ENCODE measurements at places on chromosomes 6 and 20. TPM values are rescaled to one million over a fixed set of nuclear protein-coding genes. Genes with fewer than 3 reads are reported as not detected.

DNA sequence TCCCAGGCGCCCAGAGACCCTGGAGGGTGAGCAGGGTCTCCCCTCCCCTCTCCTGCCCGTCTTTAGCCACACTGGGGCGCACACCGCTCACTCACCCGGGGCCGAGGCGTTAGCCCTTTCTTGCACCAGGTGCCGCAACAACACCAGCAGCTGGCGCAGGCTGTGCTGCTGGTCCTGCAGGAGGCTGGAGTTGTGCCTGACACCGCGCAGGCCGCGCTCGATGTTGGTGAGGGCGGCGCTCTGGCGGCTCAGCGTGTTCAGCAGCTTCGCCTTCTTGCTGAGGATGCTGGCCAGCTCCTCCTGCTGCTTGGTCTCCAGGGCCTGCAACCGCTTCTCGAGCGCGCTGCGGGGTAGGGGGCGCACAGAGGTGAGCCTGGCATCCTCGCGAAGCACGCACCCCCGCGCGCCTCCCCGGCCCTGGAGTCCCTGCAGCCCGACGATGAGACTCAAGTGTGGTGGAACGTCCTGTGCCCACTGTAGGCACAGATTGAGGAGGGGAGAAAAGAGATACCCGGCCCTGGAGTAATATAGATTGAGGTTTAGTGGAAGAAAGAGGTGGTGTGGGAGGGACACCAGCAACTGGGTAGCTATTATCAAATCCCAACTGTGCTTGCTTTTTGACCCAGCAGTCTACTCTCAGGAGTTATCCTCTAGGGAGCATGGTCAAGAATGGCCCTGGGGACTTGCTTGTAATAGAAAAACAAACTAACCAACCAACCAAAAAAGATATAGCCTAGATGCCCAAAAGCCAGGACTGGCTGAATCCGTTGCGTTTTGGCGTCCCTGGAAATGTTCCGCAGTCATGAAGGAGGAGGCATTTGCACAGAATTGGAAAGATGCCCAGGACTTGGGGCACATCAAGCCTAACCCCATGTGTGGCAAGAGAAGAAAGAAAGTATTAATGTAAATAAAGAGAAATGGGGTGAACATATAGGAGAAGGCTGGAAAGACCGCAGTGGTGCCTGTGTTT lies 30.9 kb downstream of the ANGPT4 start:
- peak; percentile 82 for DNase-seq

- no peak for DNase-seq
Observed at GRCh38 chr20:50546729-50547314, 36.6 kb downstream of the PTPN1 start.

- DNase-seq = no peak
Observed at GRCh38 chr6:166770216-166771116, 143.4 kb upstream of the RPS6KA2 start.

DNA sequence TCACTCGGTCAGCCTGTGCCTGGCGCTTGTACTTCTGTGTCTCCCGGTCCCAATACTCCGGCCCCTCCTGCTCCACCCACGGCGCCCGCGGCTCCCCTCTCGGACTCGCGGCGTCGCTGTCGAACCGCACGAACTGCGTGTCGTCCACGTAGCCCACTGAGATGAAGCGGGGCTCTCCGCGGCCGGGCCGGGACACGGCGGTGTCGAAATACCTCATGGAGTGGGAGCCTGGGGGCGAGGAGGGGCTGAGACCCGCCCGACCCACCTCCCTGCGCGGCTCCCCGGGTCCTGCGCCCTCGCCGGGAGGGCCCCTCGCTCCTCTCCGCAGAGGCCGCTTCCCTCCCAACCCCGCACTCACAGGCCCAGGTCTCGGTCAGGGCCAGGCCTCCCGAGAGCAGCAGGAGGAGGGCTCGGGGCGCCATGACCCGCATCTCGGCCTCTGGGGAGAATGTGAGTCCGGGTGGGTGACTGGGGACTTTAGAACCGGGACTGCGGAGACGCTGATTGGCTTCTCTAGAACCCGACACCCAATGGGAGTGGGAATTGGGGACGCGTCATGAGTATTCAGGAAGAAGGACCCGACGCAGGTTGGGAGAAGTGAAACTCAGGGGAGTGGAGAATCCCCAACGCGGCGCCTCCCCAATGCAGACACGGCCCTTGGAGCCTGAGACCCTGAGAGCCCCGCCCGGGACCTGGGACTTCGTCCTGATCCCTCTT lies at the start of gene HLA-C:
TSS of gene HLA-C (minus strand) at position 452 of the 717 bp plus-strand sequence. CDS start at position 431, 21 bp downstream.
- peak; percentile 88 for DNase-seq

DNA sequence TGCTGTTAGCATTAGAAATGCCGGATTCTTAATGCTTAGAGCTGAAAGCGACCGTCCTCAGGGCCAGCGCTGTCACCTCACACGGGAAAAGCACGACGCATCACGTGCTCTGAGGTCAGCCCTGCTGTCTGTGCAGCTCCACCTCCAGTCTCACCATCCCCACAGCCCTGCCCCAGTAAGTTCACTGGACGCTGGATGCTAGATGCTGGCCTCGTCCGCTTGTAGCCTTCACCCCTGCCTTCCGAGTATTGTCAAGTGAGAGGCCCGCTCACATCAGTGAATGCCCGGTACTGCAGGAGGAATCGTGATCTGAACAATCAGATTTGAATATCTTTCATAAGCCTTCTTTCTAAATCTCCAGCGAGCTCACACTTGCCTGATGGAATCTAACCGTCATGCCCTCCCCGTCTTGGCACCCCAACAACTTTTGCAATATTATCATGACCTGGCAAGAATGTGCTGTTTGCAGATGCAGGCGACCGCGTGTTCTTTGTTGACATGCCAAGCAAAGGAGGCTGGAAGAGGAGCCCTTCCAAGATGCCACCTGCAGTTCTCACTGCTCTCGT lies 64.9 kb downstream of the DLL1 start:
- DNase-seq = peak; percentile 36

DNA sequence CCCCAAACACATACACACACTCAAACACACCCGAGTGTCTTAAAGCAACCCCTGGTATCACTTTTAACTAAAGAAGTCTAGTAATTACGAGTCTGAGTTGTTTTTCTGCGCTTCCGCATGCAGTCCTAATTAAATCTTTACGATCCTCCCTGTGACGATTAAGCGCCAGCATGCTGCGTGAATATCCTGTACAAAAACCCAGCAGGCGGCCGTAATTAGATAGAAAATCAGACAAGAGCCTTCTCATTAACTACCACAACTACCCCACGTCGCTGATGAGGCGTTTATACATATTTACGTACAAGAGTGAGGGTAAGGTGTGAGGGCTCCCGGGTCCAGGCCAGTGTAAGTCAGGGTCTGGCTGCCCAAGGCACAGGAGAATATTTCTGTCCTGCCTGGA lies 8.1 kb downstream of the TFAP2B start:
- DNase-seq = no peak

DNA sequence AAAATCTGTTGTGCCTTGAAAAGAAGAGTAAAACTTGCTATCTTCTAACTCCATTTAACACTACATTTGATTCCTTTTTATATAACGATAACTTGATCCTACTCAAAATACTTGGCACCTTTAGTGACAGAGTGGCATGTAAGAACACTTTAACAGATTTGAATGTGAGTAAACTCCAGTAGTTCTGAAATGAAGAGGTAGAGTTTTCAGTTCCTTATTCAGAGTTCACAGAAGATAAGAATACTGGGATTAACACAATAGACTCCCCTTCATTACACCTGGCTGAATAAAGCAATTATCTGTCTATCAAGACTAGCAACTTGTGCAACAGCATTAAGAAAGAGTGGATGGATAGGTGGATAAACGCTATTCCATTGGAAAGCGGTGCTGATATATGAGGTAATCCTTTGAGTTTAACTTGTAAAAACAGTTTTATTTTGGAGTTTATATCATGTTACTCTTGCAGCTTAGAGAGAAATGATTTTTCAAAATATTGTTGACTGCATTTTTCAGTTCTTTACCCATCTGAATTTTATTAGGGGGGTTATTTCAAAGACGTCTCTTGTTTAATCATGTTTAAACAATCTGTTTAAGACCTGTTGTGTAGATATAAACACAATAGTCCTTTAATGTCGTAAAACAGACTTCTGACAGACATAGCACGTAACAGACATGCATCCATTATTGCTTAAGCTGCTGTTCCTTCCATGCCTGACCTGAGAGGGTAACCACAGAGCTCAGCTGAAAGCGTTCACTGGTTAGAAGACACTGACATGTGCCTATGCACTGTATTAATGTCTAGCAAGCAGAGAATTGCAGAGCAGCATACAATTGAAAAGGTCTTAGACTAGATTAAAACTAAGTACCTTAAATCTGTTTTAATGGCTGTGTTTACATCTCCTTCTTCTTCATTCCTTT lies 102.4 kb upstream of the SUPT3H start:
- DNase-seq = no peak

GRCh38 chr20:63497946-63498935 lies 642 bp downstream of the EEF1A2 start:
- DNase-seq = peak; percentile 75

DNA sequence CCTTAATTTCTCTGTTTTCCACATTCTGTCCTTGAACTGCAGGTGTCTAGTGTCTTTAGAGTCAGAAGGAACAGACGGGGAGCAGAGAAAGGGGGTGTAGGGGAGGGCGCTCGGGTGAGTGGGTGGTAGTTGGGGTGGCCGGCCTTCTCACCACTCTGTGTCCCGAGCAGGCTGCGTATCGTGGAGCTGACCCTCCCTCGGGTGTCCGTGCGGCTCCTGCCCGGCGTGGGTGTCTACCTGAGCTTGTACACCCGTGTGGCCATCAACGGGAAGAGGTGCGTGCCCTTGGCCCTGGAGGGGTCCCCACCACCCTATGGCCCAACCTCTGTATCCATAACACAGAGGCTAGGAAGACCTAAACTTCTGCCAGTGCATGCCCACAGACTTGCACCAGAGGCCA lies 5.3 kb downstream of the BPIFB4 start:
- DNase-seq = no peak

- no peak for DNase-seq
Observed at GRCh38 chr6:72950114-72950860, 275.0 kb downstream of the KHDC1L start.

- peak; percentile 51 for DNase-seq
Observed at GRCh38 chr6:7042056-7042653, 65.6 kb upstream of the RREB1 start.

- no peak for DNase-seq
Observed at GRCh38 chr6:96926425-96926824, 1.9 kb downstream of the KLHL32 start.

- peak; percentile 74 for DNase-seq
Observed at GRCh38 chr6:52551483-52552277, 25.2 kb downstream of the TRAM2 start.

GRCh38 chr6:152161501-152161900 lies 354.0 kb downstream of the ESR1 start:
- DNase-seq = no peak

GRCh38 chr6:150895928-150896632 lies 30.6 kb downstream of the MTHFD1L start:
- DNase-seq = no peak

DNA sequence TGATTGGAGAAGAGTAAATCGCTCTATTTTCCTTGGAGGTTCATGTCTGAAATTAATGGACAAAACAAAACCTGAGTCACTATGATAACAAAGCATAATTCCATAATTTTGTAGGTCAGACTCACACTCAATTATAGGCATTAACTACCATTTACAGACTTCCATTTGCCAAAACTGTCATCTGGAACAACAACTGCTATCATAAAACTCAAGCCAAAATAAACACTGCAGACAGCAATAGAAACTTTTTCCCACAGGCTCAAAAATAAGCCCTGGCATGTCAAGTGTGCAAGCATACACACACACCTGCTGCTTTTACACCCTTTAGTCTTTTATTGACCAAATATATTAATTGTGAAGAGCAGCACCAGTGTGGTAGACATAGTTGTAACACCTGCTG lies 7.1 kb downstream of the MRPS10 start:
- no peak for DNase-seq

DNA sequence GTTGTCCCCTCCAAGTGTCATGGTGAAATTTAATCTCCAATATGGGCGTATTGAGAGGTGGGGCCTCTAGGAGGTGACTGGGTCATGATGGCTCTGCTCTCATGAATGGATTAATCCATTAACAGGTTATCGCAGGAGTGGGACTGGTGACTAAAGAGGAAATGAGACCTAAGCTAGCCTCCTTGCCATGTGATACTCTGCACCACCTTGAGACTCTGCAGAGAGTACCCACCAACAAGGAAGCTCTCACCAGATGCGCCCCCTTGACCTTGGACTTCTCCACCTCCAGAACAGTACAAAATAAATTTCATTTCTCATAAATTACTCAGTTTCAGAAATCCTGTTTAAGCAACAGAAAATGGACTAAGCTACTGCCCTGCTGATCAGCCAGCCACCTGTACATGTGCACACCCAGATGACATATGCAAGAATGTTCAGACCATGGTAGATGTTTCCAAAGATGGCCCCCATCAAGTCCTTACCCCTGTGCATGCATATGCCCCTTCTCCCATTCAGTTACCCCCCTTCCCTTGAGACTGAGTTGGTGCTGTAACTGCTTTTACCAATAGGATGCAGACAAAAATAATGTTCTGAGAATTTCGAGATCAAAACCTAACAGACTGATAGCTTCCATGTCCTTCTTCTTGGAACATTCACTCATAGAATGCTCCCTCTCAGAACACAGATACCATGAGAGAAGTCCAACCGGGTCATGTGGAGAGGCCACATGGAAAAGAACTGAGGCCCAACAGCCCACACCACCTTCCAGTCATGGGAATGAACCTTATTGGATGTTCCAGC lies 28.4 kb downstream of the MAP3K5 start:
- DNase-seq = no peak

DNA sequence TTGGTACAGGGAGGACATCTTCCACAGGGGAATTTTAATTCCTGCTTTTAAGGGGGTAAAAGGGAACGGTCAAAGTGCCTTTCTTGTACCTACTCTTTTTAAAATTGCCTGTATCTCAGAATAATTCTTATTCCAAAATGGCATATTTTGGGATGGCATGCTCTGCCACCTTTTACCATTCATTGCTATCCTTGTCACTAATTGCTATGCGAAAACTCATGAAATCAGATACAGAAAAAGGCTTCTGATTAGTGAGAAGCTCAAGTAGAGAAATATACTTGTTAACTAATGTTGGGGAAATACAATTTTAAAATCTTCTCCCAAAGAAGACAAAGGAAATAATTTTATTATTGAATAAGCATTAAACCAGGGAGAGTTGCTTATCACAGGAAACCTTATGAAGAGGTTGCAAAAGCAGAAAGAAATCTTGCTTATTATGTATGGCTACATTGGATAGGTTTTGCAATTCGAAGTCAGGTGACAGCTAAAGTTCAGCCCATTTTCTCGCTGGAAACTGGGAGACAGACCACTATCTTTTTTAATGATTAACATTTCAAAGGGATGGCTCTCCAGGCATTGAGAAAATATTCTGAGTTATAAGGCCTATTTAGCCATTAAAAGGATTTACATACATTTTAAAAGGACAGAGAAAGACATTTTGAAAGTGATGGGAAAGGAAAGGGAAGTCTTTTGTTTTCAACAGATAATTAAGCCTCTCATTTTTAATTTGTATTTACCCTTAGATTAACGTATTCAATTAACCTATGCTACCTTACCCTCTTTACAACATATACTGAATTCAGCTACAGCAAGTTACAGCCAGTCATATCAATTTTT lies 110.3 kb upstream of the PRSS16 start:
- DNase-seq = no peak

- peak; percentile 59 for DNase-seq
Observed at GRCh38 chr6:14596410-14596809, 478.8 kb downstream of the CD83 start.

Gene UST
- 3.9 TPM for total RNA-seq

Gene CRISP3
- not detected for total RNA-seq

Gene TBC1D7
- total RNA-seq = 36.0 TPM

Gene ANGPT4
- total RNA-seq = not detected

Gene NKAPL
- total RNA-seq = 5.1 TPM

Gene MOCS3
- 2.9 TPM for total RNA-seq

Gene MUC22
- 0.19 TPM for total RNA-seq

Gene CNR1
- 0.11 TPM for total RNA-seq

Measured in Right ventricle myocardium superior (tissue), 1 donor.